ENCODE measurements at places on chromosomes 7 and 10.

GRCh38 chr10:60281331-60281730 is 108.3 kb downstream of the ANK3 start:
- DNase-seq, result no peak

DNA sequence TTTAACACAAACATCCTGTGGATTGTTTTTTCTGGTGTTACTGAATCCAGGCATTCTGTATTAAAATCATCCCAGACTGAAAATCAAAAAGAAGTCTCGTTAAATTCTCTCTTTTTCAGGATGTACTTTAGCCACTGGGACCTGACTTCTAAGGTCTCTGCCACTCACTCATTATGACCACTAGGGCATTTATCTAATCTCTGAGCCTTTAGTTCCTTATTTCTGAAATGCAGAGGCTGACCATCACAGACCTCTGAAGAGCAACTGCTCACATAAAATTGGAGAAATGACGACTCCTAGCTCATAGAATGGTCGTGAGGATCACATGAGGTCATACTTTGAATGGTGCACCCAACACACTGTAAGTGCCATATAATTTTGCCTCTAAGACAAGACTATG is 63.2 kb downstream of the KCNMA1 start:
- DNase-seq, result no peak

GRCh38 chr7:73828107-73828803 is 2.5 kb upstream of the CLDN4 start:
- peak; percentile 99 for DNase-seq

GRCh38 chr10:114720685-114721278 is 62.7 kb upstream of the ABLIM1 start:
- no peak for DNase-seq

DNA sequence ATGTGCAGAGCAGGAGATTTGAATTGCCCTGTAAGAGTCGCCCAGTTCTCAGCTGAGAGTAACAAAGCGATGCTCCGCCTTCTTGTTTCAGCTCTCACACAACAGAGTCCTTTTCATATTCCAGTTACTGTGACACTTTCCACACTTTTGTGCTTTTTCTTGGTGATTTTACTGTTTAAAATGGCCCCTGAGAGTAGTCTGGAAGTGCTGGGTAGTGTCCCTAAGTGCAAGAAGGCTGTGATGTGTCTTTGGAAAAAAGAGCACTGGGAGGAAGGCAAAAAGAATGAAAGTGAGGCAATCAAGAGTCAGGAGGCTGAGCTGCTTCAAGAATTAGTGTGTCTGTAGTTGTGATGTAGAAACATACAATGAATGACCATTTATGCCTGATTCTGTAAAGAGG is 201.2 kb upstream of the SEMA3E start:
- no peak for DNase-seq

DNA sequence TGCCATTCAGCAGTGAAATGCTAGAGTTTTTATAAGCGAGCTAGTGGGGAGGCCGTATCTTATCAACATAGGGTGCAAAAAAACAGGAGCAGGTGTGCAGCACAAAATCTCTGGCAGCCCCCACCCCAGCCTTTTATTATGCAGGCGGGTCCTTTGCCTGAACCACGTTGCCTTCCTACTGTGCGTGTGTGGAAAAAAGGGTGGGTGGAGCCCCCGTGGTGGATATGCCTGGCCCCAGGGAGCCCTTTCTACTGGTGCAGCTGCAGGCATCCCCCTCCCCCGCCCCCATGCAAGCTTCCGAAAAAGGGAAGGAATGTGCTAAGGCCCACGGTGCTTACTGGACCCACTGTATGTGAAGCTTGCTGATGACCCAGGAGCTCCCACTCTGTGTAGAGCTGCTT is 175.9 kb downstream of the USP6NL start:
- no peak for DNase-seq

DNA sequence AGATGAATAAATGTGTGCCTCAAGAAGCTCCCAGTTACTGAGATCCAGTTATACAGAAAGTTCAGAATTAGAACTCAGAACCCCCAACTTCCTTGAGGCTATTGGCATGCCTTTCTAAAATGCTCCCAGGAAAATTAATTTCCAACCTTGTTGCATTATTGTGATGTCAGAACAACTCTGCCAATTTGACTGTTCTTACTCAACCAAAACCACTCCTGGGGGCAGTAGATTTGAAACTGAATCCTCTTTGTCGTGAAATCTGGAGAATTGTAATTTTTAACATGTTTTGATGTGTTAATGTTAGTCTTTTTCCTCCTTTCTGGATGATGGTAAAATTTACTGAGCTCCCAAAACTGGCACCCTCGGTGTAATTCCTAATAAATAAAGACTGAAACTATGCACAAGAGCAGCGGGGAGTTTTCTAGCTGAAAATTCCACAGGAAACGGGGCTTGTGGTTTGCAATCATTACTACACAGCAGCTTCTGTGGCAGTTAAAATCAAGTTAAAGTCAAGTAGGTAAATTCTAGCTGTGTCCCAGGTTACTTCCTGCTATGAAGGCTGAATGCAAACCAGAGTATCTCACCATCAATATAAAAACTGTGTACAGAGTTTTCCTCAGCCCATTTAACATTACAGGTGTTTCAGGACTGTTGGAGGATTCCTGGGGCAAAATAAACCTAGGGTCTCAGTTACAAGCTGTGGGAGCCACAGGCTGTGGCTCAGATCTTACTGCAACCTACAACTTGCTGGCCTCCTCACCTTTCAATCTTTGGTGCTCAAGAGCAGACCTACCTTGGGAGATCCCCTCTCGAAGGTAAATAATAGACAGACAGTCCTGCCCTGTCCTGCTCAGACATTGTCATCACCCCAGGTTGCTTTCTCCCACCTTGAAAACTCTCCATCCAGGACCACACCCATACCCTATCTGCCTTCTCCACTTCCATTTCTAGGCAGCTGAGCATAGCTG is 156.3 kb upstream of the KMT2E start:
- no peak for DNase-seq

GRCh38 chr7:47535704-47536628 is 45.9 kb downstream of the TNS3 start:
- DNase-seq, result peak; percentile 25

DNA sequence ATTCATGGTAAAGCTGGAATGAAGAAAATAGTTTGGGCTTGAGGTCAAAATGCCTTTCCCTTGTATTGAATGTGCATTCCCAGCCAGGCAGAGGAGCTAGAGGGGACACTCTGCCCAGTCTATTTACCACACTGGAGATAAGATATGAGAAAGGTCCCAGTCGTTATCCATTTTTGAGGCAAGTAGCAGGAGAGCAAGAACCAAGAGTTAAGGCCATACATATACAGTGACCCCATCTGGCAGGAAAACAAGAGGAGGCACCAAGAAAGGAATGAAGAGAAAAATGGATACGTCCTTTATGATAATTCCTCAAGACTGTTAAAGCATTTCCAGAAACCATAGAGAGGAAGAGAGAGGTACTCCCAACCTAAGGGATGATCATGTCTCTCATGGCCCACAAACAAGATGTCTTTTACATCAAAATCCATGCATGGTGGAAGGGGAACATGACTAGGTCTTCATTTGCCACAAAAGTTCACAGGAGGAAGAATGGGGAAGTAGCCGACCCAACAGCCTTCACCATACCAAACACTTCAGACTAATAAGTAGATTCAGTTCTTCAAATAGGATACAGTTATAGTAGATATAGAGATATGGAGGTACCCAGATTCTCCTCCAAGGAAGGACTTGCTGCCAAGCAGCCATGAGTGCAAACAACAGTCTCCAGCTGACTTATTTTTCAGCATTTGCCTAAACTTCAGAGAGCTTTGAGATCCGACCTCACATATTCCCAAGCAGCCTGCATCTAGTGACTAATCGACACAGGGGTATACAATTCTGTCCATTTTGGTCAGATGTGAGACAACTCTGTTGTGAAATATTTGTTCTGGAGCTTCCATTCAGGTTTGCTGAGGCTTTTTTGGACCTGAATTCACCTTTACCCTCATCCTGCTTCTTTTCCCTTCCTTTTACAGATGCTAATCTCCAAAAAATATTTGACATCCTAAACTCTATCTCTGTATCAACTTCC is 61.1 kb upstream of the CCDC71L start:
- no peak for DNase-seq

DNA sequence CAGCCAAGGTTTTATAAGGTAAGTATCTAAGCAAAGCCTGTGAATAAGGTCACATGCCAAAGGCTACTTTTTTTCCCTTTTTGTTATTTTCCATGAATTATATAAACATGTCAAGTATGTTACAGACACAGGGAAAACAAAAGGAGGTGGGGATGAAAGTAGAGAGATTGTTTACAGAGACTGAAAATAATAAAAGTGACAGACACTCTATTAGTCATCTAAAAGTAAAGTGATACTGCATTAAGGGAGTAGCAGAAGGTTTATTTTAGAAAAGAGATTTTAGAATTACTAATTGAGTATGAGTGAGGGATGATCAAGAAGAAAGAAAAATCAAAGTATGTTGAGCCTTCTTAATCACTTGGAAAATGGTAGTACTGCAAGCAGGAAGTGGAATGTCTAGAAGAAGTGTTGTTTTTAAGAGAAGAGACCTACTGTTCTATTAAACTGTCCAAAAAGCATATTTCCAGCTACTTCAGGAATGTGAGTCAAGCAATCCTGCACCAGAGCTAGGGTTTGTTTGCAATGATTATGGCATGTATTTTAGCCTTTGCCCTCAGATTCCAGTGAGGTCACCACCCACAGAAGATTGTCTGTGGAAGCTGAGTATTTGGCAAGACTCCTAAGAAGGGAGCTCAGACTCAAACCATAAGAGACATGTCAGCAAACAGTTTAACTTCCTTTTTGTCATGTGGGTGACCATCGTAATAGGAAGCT is 177.9 kb upstream of the PLXDC2 start:
- peak; percentile 77 for DNase-seq

DNA sequence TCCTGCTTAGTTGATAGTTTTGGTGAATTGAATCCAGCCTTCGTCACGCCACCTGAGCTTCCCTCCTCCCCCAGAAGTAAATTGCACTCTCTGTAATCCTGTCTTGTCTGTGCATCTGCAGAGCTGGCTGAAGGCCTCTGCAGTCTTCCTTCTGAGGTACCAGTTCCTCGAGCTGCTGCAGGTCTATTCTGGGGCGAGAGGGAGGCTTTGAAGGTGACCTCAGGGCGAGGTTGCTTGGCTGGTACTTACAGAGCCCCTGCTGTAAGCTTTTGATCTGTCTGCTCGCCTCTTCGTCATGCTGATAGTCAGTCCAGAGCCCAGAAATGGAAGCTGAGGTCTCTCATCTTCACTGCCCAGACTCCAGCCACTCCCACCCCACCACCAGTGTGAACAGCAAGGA is 513.6 kb upstream of the FOXK1 start:
- DNase-seq, result no peak

GRCh38 chr10:6928586-6928985 is 348.5 kb upstream of the PRKCQ start:
- DNase-seq, result no peak

DNA sequence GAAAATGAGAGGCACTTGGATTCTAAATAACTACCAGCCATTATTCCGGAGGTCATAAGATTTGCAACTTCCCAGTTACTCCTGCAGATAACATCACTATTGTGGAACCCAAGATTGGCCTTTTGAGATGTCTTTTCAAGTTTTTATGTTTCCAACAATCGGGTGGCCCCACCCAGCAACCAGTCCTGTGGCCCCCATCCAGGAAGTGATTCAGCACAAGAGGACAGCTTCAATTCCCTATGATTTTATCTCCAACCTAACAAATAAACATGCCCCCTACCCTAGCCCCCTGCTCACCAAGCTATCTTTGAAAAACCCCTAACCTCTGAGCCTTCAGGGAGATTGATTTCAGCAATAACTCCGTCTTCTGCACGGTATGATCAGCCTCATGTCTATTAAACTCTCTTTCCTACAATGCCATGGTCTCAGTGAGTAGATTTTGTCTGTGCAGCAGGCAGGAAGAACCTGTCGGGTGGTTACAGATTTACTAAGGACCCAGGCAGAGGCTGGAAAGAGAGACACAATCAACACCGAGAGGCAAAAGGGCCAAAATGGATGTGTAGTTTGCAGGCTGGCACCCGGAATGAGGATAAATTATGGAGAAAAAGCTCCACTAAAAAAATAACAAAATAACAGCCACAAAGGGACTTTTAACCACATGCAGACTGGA is 83.9 kb upstream of the UNC5B start:
- DNase-seq, result no peak

DNA sequence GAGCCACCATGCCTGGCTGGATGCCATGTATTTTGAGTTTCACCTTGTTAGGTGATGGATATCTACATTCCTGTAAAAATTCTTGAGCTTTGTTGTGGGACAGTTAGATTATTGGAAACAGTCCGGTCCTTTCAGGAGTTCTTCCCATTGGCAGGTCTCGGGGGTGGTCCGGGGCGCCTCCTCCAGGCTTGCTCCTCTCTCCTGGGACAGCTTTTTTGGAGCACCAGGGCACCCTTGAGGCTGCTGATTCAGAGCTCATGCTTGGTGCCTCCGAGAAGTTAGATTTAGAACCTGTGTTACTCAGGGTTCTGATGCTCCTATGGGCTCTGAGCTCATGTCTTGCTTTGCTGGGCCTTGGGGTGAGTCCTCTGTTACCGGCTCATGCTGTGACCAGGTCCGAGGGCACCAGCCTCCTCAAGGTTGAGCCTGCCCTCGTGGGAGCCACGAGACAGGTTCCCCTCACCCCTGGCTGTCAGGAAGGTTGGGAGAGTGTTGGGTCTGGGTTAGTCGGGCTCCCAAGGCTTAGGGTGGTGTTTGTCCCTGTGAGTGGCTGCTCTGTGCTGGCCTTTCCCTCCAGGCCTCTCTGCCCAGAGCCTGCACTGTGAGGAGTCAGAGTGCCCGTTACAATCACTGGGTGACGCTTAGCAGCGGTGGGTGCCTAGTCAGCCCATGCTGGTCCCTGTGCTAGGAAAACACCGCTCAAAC is 6.0 kb downstream of the SPRN start:
- DNase-seq, result no peak

GRCh38 chr7:101644879-101645278 is 15.8 kb upstream of the MYL10 start:
- DNase-seq, result peak; percentile 49

GRCh38 chr10:98953251-98953650 is 282.4 kb downstream of the HPSE2 start:
- DNase-seq, result peak; percentile 0
